Activated naive CD4-positive, alpha-beta T cell treated with anti-CD3 and anti-CD28 coated beads, Interleukin-2, amount 50 U/mL, for 72 hours (primary cell): ENCODE measurements at places on chromosomes 5 and 9. TPM values are rescaled to one million over a fixed set of nuclear protein-coding genes. Genes with fewer than 3 reads are reported as not detected.

DNA sequence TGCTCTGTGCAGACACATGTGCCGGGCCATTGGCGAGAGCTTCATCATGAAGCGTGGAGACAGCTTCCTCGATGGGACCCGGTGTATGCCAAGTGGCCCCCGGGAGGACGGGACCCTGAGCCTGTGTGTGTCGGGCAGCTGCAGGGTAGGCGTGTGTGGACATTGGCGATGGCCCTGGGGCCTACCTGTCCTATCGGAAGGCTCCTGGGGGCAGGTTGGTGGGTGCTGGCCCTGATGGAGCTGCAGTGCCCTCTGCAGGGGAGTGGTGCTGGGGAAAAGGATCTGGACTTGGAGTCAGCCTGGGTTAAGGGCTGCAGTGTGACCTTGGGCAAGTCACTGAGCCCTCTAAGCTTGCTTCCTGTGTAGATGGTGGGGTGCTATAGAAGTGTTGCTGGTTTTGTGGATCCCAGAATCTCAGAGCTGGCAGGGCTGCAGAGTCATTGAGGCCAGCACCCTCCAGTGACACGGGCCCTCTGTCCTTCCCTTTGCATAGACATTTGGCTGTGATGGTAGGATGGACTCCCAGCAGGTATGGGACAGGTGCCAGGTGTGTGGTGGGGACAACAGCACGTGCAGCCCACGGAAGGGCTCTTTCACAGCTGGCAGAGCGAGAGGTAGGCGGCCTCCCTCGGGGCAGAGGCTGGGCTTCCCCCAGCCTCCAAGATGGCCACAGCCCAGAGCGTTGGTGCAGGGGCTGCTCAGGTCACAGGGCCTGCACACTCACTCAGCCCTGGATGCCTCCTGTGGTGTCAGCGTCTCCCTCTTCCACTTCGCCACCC, 15.8 kb downstream of the ADAMTS13 start:
- DNase-seq: no peak

DNA sequence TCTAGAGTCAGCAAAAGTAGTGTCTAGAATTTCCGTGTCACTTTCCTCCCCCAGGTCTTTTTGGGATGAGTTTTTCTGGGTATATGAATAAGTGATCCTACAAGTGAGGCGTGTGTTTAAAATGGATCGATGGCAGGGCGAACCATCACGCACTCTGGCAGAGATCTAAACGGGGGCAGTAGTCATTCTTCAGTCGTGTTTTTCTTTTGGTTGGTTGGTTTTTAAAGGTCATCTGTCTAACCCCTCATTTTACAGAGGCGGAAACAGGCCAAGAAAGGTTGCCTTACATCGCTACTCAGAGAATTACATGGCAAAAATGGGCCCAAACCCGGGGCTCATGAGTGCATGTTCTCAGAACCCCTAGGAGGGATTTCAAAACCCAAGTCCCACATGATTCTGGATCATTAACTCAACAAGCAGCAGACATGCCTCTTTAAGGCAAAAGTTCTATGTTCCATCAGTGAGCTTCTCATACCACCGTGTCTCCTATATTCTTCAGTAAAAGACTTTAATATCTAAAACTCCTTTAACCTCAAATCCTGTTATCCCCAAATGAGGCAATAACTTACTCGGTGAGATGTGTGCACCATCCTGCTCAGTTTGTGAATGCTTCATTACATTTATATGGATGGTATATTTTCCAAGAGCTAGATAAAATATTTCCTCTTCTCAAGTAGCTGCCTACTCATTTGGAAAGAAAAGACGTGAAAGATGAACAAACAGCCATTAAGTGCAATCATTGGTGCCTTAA, 145.8 kb downstream of the AOPEP start:
- no peak for DNase-seq

DNA sequence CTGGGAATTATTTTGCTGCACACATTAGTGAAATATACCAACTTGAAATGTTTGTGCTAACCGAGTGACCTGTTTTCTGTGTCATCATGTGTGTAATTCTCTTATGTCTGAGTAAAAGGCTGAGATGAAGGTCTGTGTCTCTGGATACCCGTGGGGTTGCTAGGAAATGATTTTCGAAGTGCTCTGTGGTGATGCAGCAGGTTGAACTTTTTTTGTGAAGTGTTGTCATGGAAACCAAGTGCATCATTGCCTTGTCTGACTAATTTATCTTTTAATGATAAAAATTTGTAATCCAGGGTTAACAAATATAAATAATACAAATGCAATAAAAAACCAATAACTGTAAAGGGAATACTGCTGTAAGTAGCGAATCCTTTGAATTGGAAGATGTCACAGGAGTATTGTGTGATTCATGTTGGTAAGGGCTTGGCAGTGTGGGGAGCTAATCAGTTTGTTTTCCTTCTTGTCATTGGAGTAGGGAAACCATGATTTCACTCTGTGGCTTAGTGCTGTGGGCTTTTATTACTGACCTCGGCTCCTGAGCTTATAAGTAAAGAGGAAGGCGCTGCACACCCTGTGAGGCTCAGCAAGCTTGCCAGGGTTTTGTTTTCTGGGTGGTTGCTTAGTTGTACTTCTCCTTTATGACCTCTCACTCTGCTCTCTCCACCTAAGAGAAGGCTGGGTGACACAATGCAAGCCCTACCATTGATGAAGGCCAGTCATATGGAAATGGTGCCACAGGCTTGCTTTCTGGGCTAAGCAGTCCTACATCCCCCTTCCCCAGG, 22.3 kb downstream of the PDE8B start:
- DNase-seq: no peak

GRCh38 chr5:173781816-173782670, 106.1 kb upstream of the CPEB4 start:
- DNase-seq: no peak

DNA sequence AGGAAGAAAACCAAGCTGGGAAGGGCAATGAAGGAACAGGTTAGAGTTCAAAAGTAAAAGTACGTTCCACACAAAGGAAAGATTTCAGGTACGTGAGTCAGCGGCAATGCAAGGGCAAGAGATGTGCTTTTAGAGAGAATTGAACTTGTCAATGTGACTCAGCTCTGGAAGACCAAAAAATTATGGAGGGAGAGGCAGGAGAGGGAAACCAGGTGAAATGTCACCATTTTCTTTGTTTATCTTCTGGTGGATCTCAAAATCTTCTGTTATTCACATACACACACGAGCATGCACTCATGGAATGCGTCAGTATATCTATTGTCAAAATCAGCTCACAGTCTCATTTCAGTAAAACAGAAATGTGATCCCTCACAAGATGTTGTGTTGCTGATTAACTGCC, 148.8 kb upstream of the RFX3 start:
- no peak for DNase-seq

- no peak for DNase-seq
Measured at GRCh38 chr9:123375469-123376132, 19.6 kb downstream of the CRB2 start.

The ZNF354C gene
- total RNA-seq: 2.8 TPM
